Thyroid gland (tissue), 4 donors: ENCODE measurements at places on chromosomes 12 and 14. TPM values are rescaled to one million over a fixed set of nuclear protein-coding genes. Genes with fewer than 3 reads are reported as not detected.
A peak's percentile ranks its signal among the peaks of the same experiment; 100 is the strongest.

DNA sequence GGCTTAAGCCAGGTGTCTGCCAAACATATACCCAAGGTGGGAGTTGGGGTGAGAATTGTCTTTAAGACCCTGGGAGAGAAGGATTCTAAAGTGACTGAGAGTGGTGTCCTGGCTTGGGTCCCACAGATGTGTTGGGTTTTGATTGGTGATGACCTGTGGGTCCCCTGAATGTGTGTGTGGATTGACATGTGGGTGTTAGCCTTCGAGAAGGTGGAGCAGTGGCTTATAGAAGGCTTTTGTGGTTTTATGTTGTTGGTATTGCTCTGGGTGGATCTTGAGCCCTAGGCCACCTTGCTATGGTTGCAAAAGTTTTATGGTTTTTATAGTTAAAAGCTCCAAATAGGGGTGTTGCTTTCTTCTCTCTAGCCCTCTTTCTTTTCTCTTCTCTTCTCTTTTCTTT, 29.7 kb downstream of the PLEKHG3 start:
- no peak for DNase-seq

- no peak for DNase-seq
These were observed 13.1 kb downstream of the DPF3 start for GRCh38 chr14:72880820-72881219.

- DNase-seq, result no peak
These were observed 31.0 kb downstream of the EID3 start for GRCh38 chr12:104334581-104334980.

DNA sequence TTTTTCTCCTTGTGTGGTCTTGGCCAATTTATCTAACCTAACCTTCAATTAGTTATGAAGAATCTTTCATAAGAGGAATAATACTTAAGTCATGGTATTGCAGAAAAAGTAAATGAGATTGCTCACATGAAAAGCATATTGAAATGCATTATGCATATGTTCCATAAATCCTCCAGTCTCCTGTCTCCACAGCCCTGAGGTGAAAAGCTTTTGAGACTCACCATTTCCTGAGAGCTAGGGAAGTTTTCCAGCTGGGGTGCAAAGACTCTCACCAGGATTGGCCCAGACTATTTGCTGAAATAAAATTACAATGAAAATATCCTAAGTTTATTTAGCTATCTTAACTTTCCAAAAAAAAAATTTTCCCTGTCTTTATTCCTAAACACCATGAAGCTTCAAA, 723.8 kb upstream of the FLRT2 start:
- no peak for DNase-seq

DNA sequence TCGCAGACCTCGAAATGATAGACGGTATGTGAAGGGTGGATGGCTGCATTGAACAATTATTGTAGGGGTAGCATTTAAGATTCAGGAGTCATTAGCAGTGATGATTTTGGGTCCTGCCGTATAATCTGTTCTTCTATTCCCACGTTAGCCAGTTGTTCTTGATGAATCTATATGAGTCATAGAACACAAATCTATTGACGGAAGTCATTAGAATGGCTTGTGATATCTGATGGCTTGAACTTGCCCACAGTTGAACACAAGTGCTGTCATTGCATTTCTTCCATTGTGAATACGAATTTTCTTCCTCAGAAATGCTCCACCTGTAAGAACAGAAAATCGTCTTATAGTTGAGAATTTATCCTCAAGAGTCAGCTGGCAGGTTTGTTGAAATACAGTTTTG, 1.9 kb downstream of the SRSF5 start:
- DNase-seq, result no peak

GRCh38 chr12:130818635-130819576, 20.1 kb downstream of the STX2 start:
- peak; percentile 75 for DNase-seq

- DNase-seq, result no peak
These were observed 501.1 kb downstream of the NAV3 start for GRCh38 chr12:78331753-78332152.

DNA sequence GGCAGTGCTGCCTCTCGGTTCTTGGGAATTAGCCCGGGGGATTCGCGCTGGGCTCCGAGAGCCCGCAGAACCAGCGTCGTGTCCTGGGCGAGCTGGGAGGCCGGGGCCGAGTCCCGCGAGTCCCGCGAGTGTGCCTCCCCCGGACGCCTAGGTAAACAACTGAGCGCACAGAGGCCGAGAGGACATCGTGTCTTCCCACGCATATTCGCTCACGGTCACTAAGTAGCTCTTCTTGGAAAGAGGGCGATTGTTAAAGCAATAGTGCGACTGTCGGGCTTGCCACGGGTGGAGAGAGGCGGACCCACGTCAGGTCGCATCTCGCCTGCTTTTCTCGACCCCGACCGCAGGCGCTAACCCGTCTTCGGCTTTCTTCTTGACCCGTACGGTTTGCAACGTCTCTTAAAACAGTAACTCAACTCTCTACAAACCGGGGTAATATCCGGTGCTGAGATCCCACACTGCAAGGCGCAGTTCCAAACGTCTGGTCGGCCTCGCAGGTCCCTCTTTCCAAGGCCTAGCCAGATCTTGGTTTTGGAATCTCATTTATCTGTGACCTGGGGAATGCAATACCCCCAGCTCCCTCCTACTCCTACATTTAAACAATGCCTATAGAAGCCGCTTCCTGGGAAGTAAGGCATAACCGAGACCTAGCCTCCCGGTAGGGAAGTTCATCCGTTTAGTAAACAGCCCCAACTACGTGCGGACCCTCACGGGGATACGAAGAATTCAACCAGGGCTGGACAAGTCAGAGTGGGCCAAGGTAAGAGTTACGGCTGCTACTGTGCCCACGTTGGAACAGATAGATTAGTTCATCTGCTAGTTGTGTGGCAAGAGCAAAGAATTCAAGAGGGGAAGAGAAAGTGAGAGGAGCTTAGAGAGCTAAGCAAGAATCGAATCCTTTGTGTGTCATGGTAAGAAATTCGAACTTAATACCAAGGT, 736 bp upstream of the PHLDA1 start:
- DNase-seq, result peak; percentile 79

GRCh38 chr14:106459971-106460730, 933.8 kb downstream of the TMEM121 start:
- no peak for DNase-seq

- no peak for DNase-seq
These were observed 34.2 kb upstream of the KTN1 start for GRCh38 chr14:55545779-55546178.

DNA sequence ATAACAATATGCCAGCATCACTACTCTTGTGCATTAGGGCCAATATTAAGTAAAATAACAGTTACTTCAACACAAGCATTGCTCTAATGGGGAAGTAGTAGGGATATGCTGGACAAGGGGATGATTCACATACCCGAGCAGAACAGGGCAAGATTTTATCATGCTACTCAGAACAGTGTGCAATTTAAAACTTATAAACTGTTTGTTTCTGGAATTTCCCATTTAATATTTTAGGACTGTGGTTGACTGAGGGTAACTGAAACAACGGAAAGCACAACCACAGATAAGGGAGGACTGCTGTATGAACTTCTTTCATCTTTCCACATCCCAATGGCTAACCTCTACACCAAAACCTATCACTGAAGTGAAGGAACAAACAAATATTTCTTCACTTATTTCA, 36.8 kb downstream of the SARNP start:
- no peak for DNase-seq

DNA sequence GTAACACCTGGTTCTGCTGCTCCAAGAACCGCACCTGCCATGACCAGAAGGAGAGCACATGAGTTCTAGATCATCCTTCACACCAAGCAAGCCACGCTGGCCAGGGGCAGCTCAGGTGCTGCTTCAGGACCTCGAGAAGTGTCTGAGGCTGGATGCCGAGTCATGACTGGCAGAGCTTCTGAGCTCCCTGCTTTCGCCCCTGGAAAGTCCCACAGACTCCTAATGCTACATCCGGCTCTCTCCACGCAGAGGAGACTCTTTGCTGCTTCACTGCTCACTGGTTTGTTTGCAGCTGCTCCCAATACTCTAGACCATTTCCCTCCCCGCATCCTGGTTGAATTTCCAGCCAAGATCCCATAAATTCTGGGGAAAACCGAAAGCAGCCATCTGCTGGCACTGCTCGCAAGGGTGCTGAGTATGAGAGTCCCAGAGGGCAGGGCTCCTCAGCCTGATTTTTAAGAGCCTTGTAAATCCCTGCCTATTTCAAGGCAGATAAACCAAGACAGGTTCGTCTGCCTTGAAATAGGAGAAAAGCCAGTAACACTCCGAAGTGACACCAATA, 1.4 kb downstream of the KRT2 start:
- peak; percentile 48 for DNase-seq

GRCh38 chr14:59117754-59118528, 70.5 kb upstream of the DAAM1 start:
- peak; percentile 60 for DNase-seq

DNA sequence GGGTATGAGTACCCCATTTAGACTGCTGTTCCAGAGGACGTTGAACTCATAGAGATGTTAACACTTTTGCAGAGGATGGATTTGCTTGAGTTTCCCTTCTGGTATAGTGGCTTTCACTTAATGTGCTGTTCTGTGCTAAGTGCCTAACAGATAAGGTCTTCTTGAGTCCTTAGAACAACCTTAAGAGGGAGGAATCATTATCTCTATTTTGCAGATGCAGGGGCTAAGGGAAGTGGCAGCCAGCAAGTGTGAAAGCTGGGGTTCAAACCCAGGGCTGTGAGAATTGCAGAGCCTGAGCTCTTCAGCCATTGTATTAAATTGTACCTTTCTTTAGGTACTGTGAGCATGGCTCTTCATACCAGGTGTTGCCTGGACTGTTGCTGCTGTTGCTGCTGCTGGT, 122.1 kb upstream of the NRXN3 start:
- DNase-seq, result no peak

DNA sequence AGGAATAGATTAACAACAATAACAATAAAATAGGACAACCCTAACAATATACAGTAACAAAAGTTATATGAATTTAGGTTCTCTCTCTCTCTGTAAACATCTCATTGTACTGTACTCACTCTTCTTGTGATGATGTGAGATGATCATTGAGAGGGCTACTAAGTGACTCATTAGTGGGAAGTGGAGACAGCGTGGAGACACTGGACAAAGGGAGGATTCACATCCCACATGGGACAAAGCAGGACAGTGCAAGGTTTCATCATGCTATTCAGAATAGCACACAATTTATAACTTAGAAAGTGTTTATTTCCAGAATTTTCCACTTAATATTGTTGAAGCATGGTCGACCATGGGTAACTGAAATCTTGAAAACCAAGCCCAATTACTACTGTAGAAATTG, 26.0 kb upstream of the SPATA7 start:
- DNase-seq, result no peak

DNA sequence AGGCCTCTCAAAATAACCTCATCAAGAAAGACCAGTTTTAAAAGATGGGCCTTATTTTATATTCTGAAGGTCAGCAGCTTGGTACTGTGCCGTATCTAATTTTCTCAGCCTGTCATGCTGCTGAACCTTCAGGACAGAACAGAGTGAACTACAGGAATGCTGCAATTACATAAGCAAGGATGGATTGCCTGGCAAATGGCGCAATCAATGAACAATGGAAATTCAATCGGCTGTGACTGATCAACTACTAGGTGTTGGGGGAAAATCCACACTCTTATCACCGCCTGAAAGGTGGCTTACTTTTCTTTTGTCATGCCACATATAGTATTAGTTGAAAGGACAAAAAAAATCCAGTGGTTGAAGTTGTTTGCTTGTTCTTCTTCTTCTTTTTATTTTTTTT, 8.5 kb downstream of the ACSS3 start:
- peak; percentile 19 for DNase-seq

- no peak for DNase-seq
These were observed 108.5 kb upstream of the CNTN1 start for GRCh38 chr12:40583743-40584142.

DNA sequence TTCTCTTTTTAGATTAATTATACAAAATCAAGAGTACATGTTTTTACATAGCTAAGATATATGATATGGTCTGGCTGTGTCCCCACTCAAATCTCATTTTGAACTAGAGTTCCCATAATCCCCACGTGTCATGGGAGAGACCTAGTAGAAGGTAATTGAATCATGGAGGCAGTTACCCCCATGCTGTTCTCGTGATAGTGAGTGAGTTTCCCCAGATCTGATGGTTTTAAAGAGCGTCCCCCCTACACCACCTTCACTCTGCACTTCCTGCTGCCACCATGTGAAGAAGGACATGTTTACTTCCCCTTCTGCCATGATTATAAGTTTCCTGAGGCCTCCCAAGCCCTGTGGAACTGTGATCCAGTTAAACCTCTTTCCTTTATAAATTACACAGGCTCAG, 21.4 kb upstream of the DRAM1 start:
- DNase-seq, result no peak

DNA sequence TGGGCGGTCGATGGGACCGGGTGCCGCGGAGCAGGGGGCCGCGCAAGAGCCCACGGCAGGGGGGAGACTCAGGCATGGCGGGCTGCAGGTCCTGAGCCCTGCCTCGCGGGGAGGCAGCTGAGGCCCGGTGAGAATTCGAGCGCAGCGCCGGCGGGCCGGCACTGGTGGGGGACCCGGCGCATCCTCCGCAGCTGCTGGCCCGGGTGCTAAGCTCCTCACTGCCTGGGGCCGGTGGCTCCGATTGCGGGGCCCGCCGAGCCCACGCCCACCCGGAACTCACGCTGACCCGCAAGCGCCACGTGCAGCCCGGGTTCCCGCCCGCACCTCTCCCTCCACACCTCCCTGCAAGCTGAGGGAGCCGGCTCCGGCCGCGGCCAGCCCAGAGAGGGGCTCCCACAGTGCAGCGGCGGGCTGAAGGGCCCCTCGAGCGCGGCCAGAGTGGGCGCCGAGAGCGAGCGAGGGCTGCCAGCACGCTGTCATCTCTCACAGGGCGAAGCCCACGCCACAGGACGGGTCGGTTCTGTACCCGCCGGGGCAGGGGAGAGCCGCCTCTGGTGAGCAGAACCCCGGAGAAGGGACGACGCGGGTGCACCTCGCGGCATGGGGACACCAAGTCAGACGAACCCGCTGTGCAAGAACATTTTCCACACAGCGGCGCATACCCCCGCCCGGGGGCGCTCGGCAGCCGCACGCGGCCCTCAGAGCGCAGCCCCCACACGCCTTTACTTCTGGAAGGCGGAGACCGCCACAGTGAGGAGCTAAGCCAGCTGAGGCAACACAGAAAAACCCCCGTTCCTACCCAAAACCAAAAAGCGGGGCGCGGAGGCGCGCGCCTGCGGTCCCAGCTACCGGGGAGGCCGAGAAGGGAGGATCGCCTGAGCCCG, 1.2 kb upstream of the SIVA1 start:
- DNase-seq, result no peak

DNA sequence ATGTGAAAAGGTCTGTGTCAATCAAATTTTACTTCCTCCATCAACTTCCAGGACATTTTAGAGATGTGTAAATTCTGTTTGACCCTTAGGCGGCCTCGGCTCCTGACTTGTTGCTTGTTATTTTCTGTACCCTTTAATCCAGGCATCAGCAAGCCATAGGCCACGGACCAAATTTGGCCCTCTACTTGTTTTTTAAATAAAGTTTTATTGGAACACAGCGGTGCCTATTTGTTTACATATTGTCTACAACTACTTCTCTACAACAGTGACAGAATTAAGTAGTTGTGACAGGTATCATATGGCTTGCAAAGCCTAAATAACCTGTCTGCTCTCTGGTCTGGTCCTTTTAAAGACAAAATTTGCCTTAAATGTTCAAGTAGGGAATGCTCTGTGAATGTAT, 132.1 kb downstream of the AACS start:
- no peak for DNase-seq

- no peak for DNase-seq
These were observed 54.0 kb downstream of the CYP46A1 start for GRCh38 chr14:99737956-99738667.

GRCh38 chr12:65443038-65443437, 164.6 kb downstream of the MSRB3 start:
- DNase-seq, result no peak

Gene STXBP6
- 67.4 TPM for total RNA-seq

Gene TMEM116
- 22.2 TPM for total RNA-seq

Gene CNPY2
- total RNA-seq, result 120 TPM

Gene MANSC1
- total RNA-seq, result 47.6 TPM

Gene KRT82
- not detected for total RNA-seq

Gene PLCZ1
- not detected for total RNA-seq

Gene VDR
- 3.8 TPM for total RNA-seq
